Activated T-helper 2 cell treated with anti-CD3 and anti-CD28 coated beads, Interferon-gamma antibody, Interleukin-2, Interleukin-4, amounts not matched to agents 10 μg/mL and 5 μg/mL and 100 μg/mL, durations not matched to agents 14 hours and 24 hours and 36 hours (primary cell): ENCODE measurements at places on chromosomes 5 and 9. TPM values are rescaled to one million over a fixed set of nuclear protein-coding genes. Genes with fewer than 3 reads are reported as not detected.

GRCh38 chr5:147532156-147532555 lies 22.3 kb upstream of the DPYSL3 start:
- DNase-seq, result no peak

Gene PNPLA7
- 1.6 TPM in 2 replicates for total RNA-seq

GRCh38 chr5:7930011-7930410 lies 61.1 kb downstream of the MTRR start:
- DNase-seq, result no peak

DNA sequence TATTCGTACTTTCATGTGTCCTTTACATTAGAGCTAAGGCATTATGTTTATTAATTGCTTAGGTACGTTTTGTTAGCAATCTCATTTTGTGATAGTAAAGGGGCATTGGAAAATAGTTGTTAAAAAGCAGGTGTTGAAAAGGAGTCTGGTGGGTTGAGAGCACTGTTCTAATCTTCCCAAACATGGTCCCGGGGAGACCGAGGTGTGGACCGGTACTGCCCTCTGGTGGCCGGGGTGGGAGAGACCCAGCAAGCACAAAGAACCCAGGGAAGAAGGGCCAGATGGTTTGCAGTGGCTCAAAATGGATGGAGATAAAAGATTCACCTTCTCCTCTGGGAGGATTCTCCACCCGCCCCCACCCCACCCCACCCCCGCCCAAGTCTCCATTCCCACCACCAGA lies 26.1 kb downstream of the IDNK start:
- DNase-seq, result peak; percentile 48

DNA sequence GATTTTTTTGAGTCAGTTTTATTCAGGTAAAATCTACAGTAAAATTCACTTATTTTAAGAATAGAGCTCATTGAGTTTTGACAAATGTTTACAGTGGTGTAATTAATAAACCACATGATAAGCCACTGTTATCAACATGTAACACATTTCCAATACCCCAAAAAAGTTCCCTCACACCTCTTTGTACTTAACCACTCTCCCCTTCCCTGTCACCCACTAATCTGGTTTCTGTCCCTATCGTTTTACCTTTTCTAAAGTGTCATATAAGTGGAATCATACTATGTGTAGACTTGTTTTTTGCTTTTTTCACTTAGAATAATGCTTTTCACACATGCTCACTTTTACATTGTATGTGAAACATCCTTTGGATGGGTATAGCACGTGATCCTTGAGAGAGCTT lies 127.2 kb downstream of the KDM4C start:
- no peak for DNase-seq

- no peak for DNase-seq
Observed at GRCh38 chr5:116518423-116518822, 56.2 kb downstream of the SEMA6A start.

DNA sequence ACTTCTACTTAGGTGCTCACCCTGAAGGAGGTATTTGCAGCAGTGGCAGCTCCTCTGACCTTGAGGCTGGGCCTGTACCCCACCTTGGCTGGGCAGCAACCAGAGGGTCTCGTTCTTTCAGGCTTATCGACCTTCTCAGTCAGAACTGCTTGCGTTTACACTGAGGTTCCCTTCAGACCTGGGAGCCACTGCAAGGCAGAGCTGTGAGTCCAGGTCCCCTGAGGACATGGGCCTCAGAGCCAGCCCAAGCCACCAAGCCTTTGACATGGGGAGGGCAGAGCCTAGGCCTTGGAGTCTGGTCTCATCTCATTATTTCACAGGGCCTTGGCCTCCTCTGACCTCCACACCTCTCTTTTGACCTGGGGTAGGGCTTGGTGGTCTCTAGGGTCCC lies 13.7 kb downstream of the ACSL6 start:
- no peak for DNase-seq

GRCh38 chr5:151569132-151570046 lies 21.7 kb downstream of the FAT2 start:
- DNase-seq, result no peak

Gene MEIKIN
- total RNA-seq, result not detected in 2 replicates

DNA sequence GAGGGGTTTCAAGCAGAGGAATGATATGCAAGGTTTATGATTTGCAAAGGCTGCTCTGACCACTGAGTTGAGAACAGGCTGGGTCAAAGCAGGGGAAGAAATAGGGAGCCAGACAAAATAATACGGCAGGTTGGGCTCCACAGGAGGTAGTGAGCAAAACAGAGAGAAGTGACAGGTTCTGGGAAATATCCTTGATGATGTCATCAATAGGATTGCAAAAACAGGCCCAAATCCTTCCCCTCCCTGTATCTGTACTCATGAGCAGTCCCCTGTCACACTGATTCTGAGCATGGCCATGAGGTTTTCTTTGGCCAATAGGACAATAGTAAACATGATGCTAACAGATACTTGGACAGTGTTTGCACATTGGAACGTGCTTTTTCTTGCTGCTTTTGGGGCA lies 471.8 kb upstream of the BRINP1 start:
- DNase-seq, result no peak

GRCh38 chr5:158246661-158247060 lies 387.7 kb upstream of the CLINT1 start:
- DNase-seq, result no peak

GRCh38 chr5:69530561-69531405 lies 29.2 kb upstream of the GTF2H2C start:
- DNase-seq, result no peak

DNA sequence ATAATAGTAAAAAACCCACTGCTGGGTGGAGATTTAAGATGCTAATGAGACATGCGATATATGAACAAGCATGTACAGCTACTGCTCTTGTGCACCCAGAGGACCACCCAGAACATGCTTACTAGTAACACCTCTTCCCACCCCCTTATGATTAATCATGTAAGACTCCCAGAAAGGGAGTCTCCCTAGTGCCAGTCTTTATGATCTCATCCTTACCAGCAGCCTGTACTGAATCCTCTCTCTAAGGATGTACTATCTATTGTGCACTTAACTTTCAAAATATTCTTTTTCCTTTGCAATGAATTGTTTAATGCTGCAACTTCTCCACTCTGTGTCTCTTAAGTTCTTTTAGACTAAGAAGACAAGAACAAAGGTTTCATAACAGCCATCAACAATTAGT lies 9.1 kb upstream of the MAT2B start:
- no peak for DNase-seq

Gene C9orf43
- 0.48 TPM in 2 replicates for total RNA-seq

Gene FAT2
- under 0.01 TPM in 1 of 2 replicates, not detected in the other for total RNA-seq

Gene SLC1A3
- total RNA-seq, result not detected in 2 replicates

Gene PCDHGB3
- total RNA-seq, result 0.46 and 0.85 TPM in 2 replicates

Gene GABRB2
- not detected in 2 replicates for total RNA-seq

DNA sequence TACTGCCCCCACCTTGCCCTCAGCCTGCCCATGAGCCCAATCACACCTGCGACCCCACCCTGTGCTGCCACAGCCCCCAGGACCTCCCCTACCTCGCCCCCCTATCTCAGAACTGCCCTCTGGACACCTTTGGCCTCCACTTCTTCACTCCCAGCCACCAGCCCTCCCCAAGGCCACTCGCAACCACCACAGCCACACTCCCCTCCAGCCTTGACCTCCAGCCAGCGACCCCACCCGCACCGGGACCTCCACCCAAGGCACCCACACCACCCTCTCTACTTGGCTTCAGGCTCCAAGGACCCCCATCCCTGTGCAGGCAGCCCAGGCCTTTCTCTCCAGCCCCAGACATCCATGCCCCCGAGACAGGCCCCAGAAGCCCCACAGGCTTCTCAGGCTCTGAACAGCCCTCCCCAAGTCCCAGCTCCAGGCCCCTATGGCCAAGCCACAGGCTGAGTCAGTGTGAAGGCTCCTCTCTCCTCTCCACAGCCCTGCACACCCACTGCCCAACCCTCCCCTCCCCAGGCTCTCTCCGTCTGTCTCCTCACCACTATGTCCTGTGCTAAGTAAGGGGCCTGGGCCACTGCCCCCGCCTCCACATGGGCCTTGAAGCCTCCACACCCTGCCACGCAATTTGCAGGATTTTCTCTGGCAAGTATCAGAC lies 2.0 kb downstream of the AK1 start:
- DNase-seq, result no peak

DNA sequence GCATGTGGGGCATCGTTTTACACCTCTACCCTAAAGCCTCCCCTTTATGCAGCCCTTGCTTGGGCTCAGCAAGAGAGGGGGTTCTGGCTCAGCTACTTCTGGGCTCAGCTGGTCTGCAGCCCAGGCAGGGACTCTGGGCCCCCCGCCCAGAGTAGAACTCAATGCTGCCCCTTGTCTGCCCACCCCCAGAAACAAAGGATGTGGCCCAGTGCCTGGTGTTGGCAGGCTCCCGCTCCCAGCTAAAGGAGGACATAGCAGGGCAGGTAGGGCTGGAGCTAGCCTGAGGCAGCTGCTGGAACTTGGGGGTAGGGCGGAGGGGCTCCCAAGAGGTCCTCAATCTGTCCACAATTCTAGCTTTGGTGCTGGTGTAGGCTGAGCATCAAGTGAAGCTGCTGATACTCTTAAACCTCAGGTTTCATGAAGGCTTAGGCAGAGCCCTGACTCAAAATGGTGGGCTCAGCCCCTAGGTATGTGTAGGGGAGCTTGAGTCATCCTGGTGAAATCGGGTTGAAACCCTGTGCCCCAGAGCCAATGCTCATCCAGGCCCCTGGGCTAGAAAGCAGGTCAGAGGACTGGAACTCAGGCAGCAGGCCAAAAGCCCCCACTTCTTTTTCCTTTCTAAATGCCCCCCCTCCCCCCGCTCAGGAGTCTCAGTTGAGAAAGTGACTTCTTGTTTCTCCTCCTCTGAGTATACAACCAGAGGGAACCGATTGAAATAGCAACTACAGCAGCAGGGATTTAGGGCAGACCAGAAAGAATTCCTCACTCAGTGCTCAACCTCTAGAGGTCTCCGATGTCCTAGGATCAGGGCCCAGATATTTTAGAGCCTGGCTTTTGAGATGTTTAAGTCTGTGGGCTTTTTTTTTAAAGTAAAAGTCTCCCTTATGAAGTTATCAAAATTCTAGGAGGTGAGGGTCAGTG lies 11.4 kb downstream of the PSD2 start:
- DNase-seq, result no peak

- DNase-seq, result no peak
Observed at GRCh38 chr5:96220610-96221390, 212.2 kb downstream of the PCSK1 start.

DNA sequence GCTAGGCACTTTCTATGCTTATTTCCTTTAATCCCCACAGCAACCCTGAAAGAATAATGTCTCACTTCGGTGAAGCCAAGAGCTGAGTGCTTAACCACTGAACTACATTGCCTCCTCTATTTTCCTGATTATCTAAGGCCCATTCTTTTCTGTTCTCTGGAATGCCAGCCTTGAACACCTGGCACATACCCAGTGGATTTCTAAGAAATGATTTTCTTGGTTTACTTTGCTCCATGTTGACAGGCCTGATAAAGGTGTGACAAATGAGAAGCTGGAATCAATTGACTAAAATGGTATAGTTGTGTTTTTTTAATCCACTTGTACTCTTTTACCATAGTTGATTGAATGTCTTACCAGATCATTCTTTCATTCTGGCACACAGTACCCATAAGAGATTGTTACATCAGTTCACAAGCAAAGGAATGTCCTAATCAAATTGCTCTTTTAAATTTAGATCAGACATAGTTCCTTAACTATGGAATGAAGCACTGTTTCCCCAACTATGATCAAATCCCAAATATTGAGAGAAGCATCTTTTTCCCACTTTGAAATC lies 9.0 kb upstream of the ENC1 start:
- DNase-seq, result no peak

DNA sequence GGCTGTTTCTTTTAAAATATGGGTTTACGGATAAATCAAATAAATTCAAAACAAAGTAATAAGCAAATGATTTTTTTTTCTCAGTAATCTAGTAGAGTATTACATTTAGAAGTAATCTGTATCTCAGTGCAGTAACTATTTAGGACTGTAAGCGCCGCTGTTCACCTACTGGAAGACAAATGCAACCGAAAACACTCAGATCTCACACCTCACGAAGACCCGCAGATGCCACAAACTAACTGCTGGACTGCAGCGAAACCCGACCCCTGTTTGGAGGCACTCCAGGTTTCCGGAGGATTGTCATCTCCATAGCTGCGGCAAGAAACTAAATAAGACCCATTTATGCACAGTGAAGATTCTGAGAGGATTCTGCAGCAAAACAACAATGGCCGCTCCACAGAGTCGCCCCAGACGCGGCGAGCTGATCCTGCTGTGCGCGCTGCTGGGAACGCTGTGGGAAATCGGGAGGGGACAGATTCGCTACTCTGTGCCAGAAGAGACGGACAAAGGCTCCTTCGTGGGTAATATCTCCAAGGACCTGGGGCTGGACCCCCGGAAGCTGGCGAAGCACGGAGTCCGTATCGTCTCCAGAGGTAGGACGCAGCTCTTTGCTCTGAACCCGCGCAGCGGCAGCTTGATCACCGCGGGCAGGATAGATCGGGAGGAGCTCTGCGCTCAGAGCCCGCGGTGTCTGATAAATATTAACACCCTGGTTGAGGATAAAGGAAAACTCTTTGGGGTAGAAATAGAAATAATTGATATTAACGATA lies at the start of gene PCDHGA8:
Gene PCDHGA8, plus strand, starts transcription at position 205 of the 770 bp plus-strand sequence. Its CDS starts 181 bp downstream, at position 386.
- no peak for DNase-seq

GRCh38 chr5:169695919-169696490 lies 58.9 kb downstream of the DOCK2 start:
- no peak for DNase-seq

Gene HTR1A
- not detected in 2 replicates for total RNA-seq

DNA sequence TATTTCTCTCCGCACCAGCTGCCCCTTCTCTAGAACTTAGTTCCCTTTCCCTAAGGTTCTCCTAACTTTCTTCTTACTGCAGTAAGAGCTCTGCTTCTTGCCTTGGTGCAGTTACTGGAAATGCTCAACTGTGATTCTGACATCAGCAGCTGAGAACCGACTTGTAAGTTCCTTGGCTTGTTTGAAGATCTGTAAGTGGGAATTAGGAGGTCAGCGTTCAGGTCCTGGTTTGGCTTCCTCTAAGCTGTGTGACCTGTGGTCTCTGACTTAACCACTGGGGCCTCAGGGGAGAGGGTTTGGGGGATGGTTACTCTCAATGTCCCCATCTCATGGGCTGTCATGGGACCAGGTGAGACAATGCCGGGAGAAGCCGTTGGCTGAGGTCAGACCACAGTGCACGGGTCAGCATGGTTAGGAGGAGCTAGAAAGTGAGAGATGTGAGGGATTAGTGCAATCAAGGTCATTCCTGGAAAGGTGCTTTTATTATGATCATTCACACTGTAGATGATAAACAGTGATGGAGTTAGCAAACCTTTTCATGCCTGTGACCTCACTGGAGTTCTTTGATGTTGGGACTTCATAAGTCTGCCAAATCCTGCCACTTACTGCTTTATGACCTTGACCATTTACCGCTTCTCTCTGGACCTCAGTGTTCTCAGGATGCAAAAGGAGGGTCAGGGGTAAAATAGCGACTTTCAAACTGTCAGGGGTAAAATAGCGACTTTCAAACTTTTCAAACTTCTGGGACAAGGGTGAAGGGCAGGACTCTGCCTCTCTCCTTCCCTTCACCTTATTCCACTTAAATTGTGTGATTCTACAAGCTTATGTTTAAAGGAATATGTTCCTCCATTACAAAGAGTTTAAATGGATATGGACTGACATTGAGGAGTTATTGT lies 7.3 kb downstream of the PAPPA start:
- no peak for DNase-seq

Gene LCN2
- not detected in 2 replicates for total RNA-seq

Gene PCDHGA7
- total RNA-seq, result 0.16 and 0.30 TPM in 2 replicates

Gene PCDHA1
- 0.07 TPM in 1 of 2 replicates, not detected in the other for total RNA-seq

- no peak for DNase-seq
Observed at GRCh38 chr5:141743866-141744272, 61.8 kb upstream of the ARAP3 start.

- DNase-seq, result no peak
Observed at GRCh38 chr9:137787786-137788505, 89.6 kb upstream of the CACNA1B start.

Gene RPS23
- total RNA-seq, result 2,718 and 2,741 TPM in 2 replicates

- DNase-seq, result no peak
Observed at GRCh38 chr5:117261948-117262571, 687.4 kb upstream of the SEMA6A start.
